Activated T-helper 1 cell treated with anti-CD3 and anti-CD28 coated beads, Interleukin-12 subunit alpha, Interleukin-12 subunit beta, Interleukin-2, Interleukin-4 antibody, amounts not matched to agents 30 ng/mL and 10 ng/mL and 1 ng/mL, durations not matched to agents 14 hours and 24 hours and 36 hours (primary cell): ENCODE measurements at places on chromosomes 12 and 14. TPM values are rescaled to one million over a fixed set of nuclear protein-coding genes. Genes with fewer than 3 reads are reported as not detected.

GRCh38 chr12:70402597-70402996, 36.5 kb downstream of the KCNMB4 start:
- no peaks in the 10 kb centered on the region for H3K36me3 ChIP-seq
- H3K4me1 ChIP-seq, result no peaks in the 10 kb centered on the region
- H3K27ac ChIP-seq, result no peak overlapping the region
- DNase-seq, result no peak
- no peak overlapping the region for H3K4me3 ChIP-seq
- H3K27me3 ChIP-seq, result no peaks in the 10 kb centered on the region

- H3K4me3 ChIP-seq, result no peak overlapping the region
- no peak for DNase-seq
- H3K27ac ChIP-seq, result peak overlapping the region; percentile 9
- no peaks in the 10 kb centered on the region for H3K27me3 ChIP-seq
- H3K36me3 ChIP-seq, result no peaks in the 10 kb centered on the region
- H3K4me1 ChIP-seq, result no peaks in the 10 kb centered on the region
Measured at GRCh38 chr12:64995816-64996215, 125.3 kb downstream of the WIF1 start.

GRCh38 chr12:58602179-58602578, 318.1 kb downstream of the LRIG3 start:
- no peaks in the 10 kb centered on the region for H3K4me1 ChIP-seq
- no peak for DNase-seq
- peaks cover 1% of the 10 kb centered on the region for H3K27me3 ChIP-seq
- H3K36me3 ChIP-seq, result no peaks in the 10 kb centered on the region

GRCh38 chr12:39723831-39724230, 104.2 kb upstream of the ABCD2 start:
- no peaks in the 10 kb centered on the region for H3K36me3 ChIP-seq
- H3K4me1 ChIP-seq, result peaks cover 17% of the 10 kb centered on the region
- peaks cover 5% of the 10 kb centered on the region for H3K27me3 ChIP-seq
- no peak overlapping the region for H3K27ac ChIP-seq
- no peak for DNase-seq

- H3K27me3 ChIP-seq, result peaks cover 15% of the 10 kb centered on the region
- H3K4me1 ChIP-seq, result no peaks in the 10 kb centered on the region
- H3K36me3 ChIP-seq, result no peaks in the 10 kb centered on the region
- H3K27ac ChIP-seq, result no peak overlapping the region
- no peak overlapping the region for H3K4me3 ChIP-seq
Measured at GRCh38 chr12:122825773-122826724, 9.2 kb upstream of the HIP1R start.

DNA sequence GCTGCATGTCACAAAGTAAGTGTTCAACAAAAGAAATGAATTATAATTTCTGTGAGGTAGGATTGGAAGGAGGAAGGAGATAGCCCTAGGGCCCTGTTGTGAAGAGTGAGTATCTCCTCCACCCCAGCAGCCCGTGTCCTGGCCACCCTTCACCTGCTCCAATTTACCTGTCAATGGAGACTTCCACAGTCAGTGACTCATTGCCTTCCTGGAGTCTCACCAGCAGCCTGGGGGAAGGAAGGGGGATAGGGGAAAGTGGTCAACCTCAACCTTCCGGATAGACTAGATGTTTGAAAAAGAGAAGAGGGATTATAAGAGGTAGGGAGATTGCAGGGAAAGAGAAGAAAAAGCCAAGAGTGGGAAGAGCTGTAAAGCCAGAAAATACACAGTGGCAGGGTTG, 9.2 kb downstream of the STAT2 start:
- H3K4me1 ChIP-seq, result no peaks in the 10 kb centered on the region
- H3K27ac ChIP-seq, result peak overlapping the region; percentile 1
- H3K36me3 ChIP-seq, result peaks cover 33% of the 10 kb centered on the region
- no peak for DNase-seq

- H3K36me3 ChIP-seq, result no peaks in the 10 kb centered on the region
- H3K4me1 ChIP-seq, result peaks cover 27% of the 10 kb centered on the region
- peaks cover 17% of the 10 kb centered on the region for H3K27me3 ChIP-seq
- DNase-seq, result no peak
Measured at GRCh38 chr14:64654246-64654900, 49.9 kb upstream of the PLEKHG3 start.

- peaks cover 2% of the 10 kb centered on the region for H3K27me3 ChIP-seq
- no peaks in the 10 kb centered on the region for H3K36me3 ChIP-seq
- H3K4me1 ChIP-seq, result no peaks in the 10 kb centered on the region
- no peak overlapping the region for H3K27ac ChIP-seq
- H3K4me3 ChIP-seq, result no peak overlapping the region
Measured at GRCh38 chr14:34912182-34912581, 37.0 kb upstream of the BAZ1A start.

GRCh38 chr14:24079491-24080141, 8.3 kb downstream of the CPNE6 start:
- H3K27ac ChIP-seq, result no peak overlapping the region
- DNase-seq, result no peak
- H3K27me3 ChIP-seq, result peaks cover 11% of the 10 kb centered on the region

GRCh38 chr12:71441836-71442566, 2.4 kb downstream of the LGR5 start:
- no peak overlapping the region for H3K4me3 ChIP-seq
- DNase-seq, result no peak
- no peaks in the 10 kb centered on the region for H3K36me3 ChIP-seq
- peaks cover 18% of the 10 kb centered on the region for H3K4me1 ChIP-seq

GRCh38 chr12:17169726-17170471, 563.9 kb upstream of the LMO3 start:
- no peaks in the 10 kb centered on the region for H3K36me3 ChIP-seq
- H3K4me1 ChIP-seq, result no peaks in the 10 kb centered on the region
- DNase-seq, result no peak

DNA sequence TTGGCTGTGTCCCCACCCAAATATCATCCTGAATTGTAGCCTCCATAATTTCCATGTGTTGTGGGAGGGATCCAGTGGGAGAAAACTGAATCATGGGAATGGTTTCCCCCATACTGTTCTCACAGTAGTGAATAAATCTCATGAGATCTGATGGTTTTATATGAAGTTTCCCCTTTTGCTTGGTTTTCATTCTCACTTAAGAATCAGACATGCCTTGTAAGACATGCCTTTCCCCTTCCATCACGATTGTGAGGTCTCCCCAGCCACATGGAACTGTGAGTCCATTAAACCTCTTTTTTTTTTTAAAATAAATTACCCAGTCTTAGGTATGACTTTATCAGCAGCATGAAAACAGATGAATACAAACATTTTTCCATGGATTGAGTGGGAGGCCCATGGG, 652.9 kb downstream of the ETNK1 start:
- DNase-seq, result no peak
- H3K27me3 ChIP-seq, result no peaks in the 10 kb centered on the region
- no peak overlapping the region for H3K4me3 ChIP-seq
- H3K27ac ChIP-seq, result no peak overlapping the region
- H3K4me1 ChIP-seq, result no peaks in the 10 kb centered on the region

DNA sequence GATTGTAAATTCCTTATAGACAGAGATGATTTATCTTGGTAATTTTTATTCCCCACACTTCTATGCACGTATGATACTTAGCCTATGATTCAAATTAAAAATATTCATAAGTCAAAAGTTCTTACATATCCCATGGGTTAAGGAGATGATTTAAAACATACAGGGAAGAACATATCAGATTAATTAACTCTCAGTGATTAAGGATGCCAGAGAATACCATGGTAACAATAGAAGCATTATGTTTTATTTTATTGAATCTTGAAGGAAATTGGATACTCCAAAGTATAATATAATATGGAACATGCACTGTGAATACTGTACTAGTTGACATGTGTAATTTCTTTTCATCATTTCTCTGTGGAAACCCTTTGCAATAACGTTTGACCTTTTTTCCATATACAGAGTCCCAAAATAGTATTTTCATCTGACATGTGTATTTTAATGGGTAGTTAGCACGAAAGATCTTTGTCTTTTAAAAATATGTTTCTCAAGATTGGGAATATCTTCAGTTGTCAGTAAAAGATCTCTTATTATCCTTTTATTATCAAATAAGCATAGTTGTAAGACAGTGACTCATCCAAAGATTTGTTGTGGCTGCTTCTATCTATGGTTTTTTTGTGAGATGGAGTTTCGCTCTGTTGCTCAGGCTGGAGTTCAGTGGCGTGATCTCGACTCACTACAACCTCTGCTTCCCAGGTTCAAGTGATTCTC, 166.7 kb downstream of the RAD51B start:
- peaks cover 2% of the 10 kb centered on the region for H3K27me3 ChIP-seq
- DNase-seq, result no peak
- H3K4me3 ChIP-seq, result no peak overlapping the region

DNA sequence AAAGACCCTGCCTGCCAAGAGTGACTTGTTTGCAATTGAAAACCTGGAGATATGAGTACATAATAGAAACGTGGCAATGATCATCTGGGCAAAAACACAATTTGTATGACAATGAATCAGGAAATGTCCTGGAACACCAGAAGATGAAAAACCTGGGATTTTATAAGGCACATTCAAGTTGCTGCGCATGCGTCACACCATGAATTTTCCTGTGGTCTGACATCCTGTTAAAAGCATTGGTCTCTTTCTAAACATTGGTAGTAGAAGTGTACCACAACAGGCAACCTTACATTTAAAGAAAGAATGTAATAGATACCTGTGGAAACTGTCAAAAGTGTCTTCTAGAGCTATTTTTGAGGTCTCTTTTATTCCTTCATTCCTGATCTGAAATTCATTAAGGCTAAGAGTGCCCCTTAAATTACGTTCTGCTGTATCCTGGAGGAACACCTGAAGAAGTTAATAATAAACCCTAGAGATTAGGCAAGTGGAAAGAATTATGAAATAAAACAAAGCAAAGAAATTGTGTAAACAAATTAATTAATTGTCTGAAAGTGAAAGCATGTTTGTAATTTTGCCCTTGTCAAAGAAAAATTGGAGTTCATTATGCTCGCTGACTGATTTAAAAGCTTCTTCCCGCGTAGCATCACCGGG, 676.5 kb downstream of the DIO2 start:
- H3K27me3 ChIP-seq, result no peaks in the 10 kb centered on the region
- H3K27ac ChIP-seq, result no peak overlapping the region
- DNase-seq, result no peak
- no peaks in the 10 kb centered on the region for H3K4me1 ChIP-seq

- DNase-seq, result no peak
- no peak overlapping the region for H3K4me3 ChIP-seq
- H3K36me3 ChIP-seq, result no peaks in the 10 kb centered on the region
- H3K27me3 ChIP-seq, result peaks cover 15% of the 10 kb centered on the region
Measured at GRCh38 chr12:98470469-98471082, 44.8 kb upstream of the TMPO start.

DNA sequence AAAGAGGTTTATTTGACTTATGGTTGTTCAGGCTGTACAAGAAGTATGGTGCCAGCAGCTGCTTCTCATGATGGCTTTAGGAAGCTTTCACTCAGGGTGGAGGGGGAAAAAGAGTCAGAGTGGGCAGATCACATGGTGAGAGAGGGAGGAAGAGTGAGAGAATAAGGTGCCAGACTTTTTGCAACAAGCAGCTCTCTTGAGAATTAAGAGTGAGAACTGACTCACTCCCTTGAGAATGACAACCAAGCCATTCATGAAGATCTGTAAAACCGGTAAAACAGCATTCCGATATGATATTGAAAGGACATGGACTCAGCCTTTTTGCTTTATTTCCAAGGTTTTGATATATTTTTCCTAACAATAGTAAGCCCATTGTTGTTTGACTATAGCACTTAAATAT, 501.2 kb downstream of the GALC start:
- H3K36me3 ChIP-seq, result no peaks in the 10 kb centered on the region
- no peaks in the 10 kb centered on the region for H3K4me1 ChIP-seq
- H3K27me3 ChIP-seq, result no peaks in the 10 kb centered on the region
- H3K27ac ChIP-seq, result no peak overlapping the region
- no peak for DNase-seq

DNA sequence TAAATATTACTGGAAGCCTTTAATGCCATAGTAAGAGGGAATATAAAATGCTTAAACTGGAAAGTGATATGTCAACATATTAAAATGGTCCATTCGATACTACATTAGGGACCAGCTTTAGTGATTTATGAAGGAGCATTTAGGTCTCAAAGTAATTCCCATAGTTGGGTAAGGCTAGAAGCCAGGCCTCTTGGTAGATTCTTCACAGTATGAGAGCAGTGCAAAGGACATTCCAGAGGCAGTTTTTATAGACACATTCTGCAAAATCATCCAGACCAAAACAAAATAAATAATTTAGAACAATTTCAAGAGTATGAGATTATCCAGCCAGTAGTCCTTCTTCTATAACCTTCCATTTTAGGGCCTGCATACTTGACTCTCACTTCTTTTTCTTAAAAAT, 142.6 kb upstream of the PDZRN4 start:
- H3K4me3 ChIP-seq, result no peak overlapping the region
- H3K27ac ChIP-seq, result no peak overlapping the region
- no peaks in the 10 kb centered on the region for H3K4me1 ChIP-seq
- DNase-seq, result no peak
- no peaks in the 10 kb centered on the region for H3K27me3 ChIP-seq
- no peaks in the 10 kb centered on the region for H3K36me3 ChIP-seq

- H3K27ac ChIP-seq, result no peak overlapping the region
- DNase-seq, result no peak
- no peaks in the 10 kb centered on the region for H3K36me3 ChIP-seq
- no peak overlapping the region for H3K4me3 ChIP-seq
- no peaks in the 10 kb centered on the region for H3K4me1 ChIP-seq
Measured at GRCh38 chr12:84922693-84923092, 10.1 kb upstream of the SLC6A15 start.

DNA sequence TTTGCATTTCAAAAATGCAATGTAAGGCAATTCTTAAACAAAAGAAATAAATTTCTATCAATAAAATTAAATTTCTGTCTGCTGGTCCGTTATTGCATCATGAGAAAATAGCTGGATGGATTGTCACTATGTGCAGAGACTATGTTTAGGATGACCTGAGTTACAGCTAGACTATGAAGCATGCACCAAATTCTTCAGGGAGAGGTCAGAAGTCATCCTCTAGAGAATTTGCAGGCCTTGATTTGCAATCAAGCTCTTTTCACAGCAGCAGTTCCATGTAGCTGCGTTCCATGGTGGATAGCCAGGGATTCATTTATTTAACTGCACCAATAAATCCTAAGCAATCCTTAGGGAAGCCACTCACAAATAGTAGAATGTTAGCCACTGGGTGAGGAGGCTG, 253.7 kb downstream of the MSRB3 start:
- H3K36me3 ChIP-seq, result no peaks in the 10 kb centered on the region
- no peak overlapping the region for H3K4me3 ChIP-seq
- no peaks in the 10 kb centered on the region for H3K27me3 ChIP-seq
- H3K27ac ChIP-seq, result no peak overlapping the region
- H3K4me1 ChIP-seq, result no peaks in the 10 kb centered on the region

- no peak overlapping the region for H3K27ac ChIP-seq
- H3K36me3 ChIP-seq, result no peaks in the 10 kb centered on the region
- no peak overlapping the region for H3K4me3 ChIP-seq
- H3K4me1 ChIP-seq, result no peaks in the 10 kb centered on the region
- DNase-seq, result no peak
Measured at GRCh38 chr12:126667339-126667738, 1599.6 kb upstream of the TMEM132C start.

GRCh38 chr12:132423820-132424645, 65.9 kb upstream of the FBRSL1 start:
- no peak overlapping the region for H3K4me3 ChIP-seq
- peaks cover 6% of the 10 kb centered on the region for H3K27me3 ChIP-seq
- H3K36me3 ChIP-seq, result no peaks in the 10 kb centered on the region
- DNase-seq, result no peak

TBX3 gene
- not detected in 2 replicates for total RNA-seq

NOC4L gene
- total RNA-seq, result 49.5 and 51.3 TPM in 2 replicates

TMEM229B gene
- total RNA-seq, result 1.7 and 1.8 TPM in 2 replicates

ZC3H10 gene
- total RNA-seq, result 13.5 and 13.7 TPM in 2 replicates

PIK3C2G gene
- not detected in 2 replicates for total RNA-seq

ZC2HC1C gene
- 0.71 and 0.80 TPM in 2 replicates for total RNA-seq

ZNF891 gene
- 2.3 and 2.4 TPM in 2 replicates for total RNA-seq

INSM2 gene
- total RNA-seq, result not detected in 2 replicates

PLA2G1B gene
- total RNA-seq, result not detected in 2 replicates

KLHL28 gene
- total RNA-seq, result 15.9 and 16.9 TPM in 2 replicates

LYZ gene
- total RNA-seq, result not detected in 2 replicates

CD69 gene
- 90.5 and 93.2 TPM in 2 replicates for total RNA-seq

ACSM4 gene
- total RNA-seq, result not detected in 2 replicates
